ENCODE measurements at places on chromosomes 6 and 20.

GRCh38 chr6:78476561-78476960 lies 390.8 kb upstream of the IRAK1BP1 start:
- no peak for DNase-seq

DNA sequence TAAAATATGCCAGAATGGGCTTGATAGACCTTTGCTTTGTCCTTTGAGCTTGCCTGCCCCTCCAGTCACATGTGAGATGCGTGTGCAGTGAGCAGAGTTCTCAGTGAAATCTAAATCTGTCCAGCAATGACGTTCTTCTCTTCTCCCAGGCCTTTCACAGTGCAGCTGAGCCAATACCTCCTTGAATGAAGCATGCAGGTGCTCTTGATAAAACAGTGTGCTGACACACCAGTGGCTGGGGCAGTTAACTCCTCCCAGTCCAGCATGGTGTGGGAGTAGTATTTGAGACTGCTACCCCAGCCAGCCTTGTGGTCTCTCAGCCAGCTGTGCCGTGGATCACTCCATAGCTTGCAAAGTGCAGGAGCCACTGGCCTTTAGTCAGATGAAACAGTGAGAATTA lies 240.5 kb downstream of the FARS2 start:
- no peak for DNase-seq

DNA sequence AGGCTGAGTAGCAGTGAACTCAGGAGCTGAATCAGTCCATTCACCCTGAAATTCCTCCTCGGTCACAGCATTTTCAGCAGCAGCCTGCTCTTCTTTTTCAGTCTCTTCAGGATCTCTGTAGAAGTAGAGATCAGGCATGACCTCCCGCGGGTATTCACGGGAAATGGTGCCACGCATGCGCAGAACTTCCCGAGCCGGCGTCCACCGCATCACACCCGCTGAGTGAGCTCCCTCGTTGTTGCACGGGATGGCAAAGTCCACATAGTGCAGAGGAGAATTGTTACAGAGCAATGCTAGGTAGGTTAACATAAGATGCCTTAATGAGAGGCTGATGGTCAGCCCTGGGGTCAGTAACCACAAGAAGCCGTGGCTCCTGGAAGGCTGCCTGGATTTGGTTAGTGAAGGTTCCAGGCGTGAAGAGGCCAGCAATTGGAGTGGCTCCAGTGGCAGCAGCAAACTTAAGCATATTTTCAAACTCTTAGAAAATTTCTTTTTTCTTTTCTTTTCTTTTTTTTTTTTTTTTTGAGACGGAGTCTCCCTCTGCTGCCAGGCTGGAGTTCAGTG lies 113.5 kb upstream of the HDAC2 start:
- DNase-seq, result no peak

DNA sequence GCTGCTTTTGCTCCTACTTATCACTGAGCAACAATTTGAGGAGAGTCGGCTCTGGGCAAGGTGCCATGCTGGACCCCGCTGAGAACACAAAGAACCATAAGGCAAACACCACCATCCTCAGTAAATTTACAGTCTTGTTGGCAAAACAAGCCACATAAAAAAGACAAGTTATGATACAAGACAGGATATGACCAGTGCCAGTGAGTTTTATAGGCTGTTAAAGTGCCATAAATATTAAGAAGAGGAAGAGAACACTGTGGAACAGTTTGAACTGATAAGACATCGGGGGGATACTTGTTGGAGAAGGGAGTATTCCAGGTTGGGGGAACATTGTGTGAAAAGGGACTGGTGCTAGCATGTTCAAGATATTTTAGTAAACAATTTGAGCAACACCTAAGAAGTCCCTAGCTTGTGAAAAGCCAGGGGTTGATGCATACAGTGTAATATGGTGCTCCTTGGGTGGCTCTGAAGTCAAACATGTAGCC lies 25.3 kb upstream of the RIPOR2 start:
- no peak for DNase-seq

DNA sequence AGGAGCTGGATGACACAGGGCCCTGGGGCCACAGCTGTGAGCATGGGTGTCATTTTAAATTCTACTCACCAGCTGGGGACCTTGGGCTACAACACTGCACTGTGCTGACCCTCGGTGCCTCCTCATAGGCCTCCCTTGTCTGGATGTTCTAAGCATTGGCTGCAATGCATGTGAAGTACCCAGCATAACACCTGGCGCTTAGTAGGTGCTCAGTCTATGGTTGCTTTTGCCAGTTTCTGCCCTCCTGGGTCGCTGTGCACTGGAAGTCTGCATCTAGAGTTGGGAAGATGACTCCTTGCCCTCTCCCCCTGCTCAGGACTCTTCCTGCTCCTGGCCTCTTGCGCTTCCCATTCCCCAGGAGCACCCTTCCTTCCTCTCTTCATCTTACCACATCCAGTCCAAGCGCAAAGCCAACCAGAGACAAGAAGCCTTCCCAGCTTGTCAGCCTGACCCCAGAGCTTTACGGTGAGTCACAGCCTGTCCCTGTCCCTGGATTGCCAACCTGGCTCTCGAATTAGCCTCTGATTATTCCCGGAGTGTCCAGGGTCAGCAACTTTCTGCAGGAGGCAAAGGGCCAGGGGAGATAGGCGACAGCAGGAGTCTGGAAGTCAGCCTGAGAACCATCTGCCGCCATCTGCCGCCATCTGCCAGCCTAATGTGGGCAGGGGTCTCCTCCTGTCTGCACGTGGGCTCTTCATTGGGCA lies 8.8 kb downstream of the SLC13A3 start:
- DNase-seq, result no peak

DNA sequence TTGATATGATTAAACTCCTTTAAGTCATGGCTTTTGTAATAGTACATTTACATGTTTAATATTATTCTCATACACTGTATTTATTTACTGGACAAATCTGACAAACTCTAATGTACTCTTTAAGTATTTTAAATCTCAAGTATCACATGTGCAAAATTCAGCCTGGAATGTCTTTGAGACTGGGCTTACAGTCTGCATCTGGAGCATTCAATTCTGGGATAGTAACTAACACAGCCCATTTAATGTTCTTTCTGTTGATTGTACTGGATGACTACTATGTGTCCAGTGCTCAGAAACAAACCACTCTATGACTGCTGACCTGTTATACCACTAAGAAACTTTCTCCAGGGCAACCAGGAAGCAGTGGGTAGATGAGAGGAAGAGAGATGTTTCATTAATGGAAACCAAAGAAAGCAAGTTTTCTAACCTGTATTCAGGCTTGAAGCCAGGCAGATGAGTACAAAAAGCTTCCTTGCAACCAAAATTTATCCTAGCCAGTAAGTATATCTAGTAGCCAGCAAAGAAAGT lies 26.8 kb downstream of the FBXL4 start:
- DNase-seq, result no peak

- no peak for DNase-seq
Measured at GRCh38 chr6:4322134-4322845, 186.9 kb upstream of the ECI2 start.

- DNase-seq, result no peak
Measured at GRCh38 chr6:32922083-32922482, 18.7 kb downstream of the HLA-DMB start.

- DNase-seq, result no peak
Measured at GRCh38 chr6:22765015-22765414, 195.6 kb downstream of the HDGFL1 start.

DNA sequence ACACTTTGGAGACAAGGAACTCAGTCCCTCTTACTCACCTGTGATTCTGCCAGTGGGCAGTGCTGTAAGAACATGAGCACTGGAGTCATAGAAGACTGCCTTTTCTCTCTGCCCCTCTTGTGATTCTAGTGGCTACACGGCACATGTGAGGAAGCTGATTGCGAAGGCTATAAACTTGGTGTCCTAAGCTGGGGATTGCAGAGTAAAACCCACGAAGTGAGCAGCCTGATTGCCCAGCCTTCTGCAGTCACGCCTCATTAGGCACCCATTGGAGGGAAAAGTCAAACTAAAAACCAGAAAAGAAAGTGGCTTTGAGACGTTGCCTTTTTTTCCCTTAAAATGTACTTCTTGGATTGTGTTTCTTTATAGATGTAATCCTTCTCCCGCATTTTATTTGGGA lies 748.4 kb upstream of the CHD6 start:
- DNase-seq, result no peak

- no peak for DNase-seq
Measured at GRCh38 chr6:34181908-34182307, 36.0 kb upstream of the GRM4 start.

DNA sequence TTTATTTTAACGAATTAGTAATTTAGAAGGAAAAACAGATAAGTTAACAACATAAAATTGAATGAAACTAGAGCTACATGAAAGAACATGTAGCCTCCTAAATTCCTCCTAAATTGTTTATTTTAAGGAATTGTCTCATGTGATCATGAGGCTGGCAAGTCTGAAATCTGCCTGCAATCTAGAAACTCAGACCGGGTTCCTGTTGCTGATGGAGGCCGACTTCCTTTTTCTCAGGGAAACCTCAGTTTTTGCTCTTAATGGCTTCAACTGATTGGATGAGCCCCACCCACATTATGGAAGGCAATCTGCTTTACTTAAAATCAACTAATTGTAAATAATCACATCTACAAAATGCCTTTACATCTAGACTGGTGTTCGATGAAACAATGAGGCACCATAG lies 267.6 kb upstream of the PRND start:
- DNase-seq, result no peak

GRCh38 chr6:867378-867777 lies 174.4 kb upstream of the EXOC2 start:
- DNase-seq, result no peak

DNA sequence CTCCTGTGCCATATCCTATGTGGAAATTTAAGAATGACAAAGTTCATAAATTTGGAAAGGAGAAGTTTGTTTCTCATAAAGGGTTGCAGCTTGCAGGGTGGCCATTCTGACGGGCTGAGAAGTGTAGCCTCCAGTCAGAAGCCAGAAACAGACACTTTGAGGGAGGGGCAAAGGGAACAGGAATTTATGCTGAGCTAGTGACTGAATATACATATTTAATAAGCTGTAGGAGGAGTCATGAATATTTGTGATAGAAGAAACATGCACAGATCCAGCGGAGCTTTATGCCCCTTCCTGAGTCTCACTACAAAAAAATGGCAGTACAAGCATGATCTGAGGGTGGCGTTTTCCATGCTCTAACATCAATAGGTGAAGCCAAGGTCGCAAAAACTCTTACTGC lies 798.3 kb downstream of the KIF16B start:
- no peak for DNase-seq

DNA sequence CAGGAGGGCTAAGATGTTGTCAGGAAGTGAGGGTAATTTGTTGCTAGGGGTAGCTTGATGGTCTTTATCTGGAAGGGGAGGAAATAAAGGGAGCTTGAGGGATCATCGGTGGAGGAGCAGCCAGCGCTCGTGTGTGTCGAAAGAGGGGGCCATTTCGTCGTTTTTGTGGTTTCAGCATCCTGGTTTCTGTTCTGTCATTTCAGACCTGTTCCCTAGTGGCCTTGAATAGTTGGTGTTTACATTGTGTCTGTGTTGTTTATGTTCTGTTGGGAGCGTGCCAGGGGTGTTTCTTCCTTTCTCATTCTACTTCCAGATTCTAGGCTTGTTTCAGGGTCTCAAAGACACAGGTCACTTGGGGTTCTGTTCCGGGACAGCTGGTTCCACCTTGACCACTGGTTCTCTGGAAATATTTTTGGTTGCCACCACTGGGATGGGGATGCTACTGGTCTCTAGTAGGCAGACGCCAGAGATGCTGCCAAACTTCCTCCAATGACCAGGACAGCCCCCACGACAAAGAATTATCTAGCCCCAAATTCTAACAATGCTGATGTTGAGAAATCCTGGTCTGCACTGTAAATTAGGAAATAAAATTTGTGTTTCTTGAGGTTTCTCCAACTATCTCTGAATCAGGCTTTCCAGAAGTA lies 113.9 kb upstream of the NAA20 start:
- DNase-seq, result no peak

DNA sequence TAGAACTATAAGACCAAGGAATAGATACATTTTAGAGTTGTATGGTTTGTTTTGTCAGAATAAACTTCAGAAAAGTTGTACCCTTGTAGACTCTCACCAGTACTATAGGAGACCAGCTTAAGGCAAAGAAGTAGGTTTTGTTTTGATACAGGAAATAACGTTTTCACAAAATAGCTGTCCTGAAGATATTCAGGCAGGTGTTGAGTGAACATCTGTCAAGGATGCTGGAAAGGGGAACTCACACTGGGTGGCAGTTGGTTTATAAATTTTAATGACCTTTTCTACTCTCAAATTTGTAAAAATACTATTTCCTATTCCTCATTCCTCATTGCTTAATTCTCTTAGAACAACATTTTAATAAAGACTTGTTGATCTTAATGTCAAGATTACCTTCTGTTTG lies 174.0 kb upstream of the MAN1A1 start:
- no peak for DNase-seq
